Right renal pelvis (tissue), 4 donors: ENCODE measurements at places on chromosomes 2 and 18.

GRCh38 chr2:694906-695510 is 17.8 kb upstream of the TMEM18 start:
- DNase-seq = no peak

GRCh38 chr2:76980067-76980787 is 541.9 kb downstream of the LRRTM4 start:
- DNase-seq = no peak

DNA sequence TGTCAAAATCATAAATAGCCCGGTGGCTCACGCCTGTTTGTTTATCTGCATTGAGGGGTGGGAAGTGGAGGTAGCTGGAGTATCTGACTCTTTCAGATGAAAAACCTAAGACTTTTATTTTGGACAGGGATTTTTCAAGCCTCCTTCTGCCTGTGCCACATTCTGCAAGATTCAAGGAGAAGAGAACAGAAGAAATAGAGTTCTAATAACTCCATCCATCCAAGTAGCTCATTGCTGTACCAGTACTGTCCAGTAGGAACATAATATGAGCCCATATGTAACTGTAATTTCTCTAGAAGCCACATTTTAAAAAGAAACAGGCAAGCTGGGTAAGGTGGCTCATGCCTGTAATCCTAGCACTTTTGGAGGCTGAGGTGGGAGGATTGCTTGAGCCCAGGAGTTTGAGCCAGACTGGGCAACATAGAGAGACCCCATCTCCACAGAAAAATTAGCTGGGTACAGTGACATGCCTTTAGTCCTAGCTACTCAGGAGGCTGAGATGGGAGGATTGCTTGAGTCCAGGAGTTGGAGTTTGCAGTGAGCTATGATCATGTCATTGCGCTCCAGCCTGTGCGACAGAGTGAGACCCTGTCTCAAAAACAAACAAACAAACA is 35.4 kb upstream of the NT5DC4 start:
- DNase-seq = no peak

DNA sequence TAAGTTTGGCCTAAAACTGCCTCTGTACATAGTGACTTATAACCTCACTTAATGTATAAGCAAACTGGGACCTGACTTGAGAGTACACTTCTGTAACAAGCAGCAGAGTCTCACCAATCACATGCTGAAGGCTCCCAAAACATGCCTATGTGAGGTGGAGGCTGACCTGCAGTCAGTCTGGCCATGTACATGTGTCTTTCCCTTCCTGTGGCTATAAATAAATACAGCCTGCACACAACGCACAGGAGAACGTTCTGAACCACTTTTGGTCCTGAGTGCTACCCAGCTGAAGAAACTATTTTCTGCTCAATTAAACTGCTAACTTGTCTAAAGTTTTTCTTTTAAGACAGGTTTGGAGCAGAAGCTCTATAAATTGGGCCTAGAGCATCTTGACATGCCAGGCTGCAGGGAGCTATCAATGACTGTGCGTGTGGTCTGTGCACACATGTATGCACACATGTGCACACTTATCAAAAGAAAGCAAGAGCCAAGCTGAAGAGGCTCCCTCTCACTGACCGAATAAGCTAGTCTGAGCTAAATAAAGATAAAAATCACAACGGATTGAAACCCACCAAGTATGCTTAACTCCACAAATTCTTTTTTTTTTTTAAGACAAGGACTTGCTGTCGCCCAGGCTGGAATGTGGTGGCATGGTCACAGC is 15.0 kb downstream of the RNASEH1 start:
- no peak for DNase-seq

- no peak for DNase-seq
These were observed 2.0 kb upstream of the CHRNG start for GRCh38 chr2:232537499-232537898.

GRCh38 chr2:8000870-8001269 is 681.0 kb upstream of the ID2 start:
- no peak for DNase-seq

- no peak for DNase-seq
These were observed 22.6 kb downstream of the PRELID3A start for GRCh38 chr18:12430137-12430990.

DNA sequence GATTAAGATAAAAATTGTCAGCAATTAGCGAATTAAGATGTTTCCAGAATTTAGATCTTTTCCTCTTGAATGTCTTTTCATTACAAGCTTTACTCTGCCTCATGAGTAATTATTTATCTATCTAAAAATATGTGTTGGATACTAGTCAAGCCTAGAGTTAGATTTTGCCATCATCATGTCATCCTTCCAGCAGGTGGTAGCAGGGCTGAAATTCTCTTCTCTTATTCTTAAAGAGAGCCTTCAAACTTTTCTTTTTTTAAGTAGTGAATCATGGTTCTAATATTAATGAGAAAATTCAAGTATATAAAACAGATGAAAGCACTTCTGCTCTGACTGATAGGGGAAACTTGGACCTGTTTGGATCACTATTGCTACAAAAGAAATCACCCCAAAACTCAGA is 240.7 kb upstream of the EPAS1 start:
- no peak for DNase-seq

DNA sequence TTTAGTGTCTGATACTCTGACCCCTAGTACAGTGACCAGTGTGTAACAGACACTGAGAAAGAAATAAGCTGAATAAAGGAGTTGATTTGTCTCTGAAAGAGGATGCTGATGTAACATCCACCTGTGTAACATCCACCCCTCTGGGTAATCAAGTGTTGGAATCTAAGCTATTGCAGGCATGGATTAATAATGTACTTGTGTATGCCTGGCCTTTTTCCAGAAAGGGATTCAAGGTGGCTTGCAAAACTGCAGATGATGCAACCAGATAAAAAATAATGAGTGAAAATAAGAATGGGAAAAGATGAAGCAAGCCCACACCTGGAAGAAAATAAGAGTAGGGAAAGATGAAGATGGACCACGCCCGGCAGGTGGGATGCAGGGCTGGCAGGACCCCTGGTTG is 48.2 kb upstream of the FOXI3 start:
- DNase-seq = no peak

DNA sequence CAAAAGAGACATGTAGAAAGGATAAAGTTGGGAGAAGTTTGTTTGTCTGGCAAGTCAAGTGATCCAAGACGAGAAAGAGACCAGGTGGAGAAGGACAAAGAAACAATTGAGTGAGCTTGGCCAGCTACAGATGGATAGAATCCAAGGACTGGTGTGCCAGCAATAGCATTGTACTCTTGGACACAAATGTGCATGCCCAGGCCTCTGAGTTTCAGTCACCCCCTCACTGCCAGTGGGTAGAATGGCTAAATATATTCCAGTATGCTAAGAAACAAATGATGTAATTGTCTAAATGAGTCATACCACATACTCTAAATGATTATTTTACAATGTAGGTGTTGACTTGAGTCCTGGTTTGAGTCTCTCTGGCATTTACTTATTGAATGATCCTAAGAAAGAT is 881.3 kb downstream of the LRRTM4 start:
- no peak for DNase-seq

GRCh38 chr2:206452242-206452641 is 8.9 kb downstream of the ADAM23 start:
- DNase-seq = no peak

DNA sequence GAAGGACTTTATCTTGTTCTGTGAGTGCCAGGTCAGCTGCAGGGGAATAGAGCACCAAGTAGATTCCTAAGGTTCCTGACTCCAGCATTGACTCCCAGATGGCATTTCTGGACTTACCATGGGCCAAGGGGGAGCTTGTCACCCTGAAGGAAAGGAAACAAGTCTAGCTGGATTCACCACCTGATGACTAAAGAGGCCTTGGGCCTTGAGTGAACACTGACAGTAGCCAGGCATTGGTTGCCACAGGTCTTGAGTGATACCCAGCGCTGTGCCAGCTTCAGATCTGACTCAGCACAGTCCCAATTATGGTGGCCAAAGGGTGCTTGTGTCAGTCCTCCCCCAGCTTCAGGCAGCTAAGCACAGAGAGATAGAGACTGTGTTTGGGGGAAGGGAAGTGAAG is 40.1 kb upstream of the CAPN13 start:
- no peak for DNase-seq

DNA sequence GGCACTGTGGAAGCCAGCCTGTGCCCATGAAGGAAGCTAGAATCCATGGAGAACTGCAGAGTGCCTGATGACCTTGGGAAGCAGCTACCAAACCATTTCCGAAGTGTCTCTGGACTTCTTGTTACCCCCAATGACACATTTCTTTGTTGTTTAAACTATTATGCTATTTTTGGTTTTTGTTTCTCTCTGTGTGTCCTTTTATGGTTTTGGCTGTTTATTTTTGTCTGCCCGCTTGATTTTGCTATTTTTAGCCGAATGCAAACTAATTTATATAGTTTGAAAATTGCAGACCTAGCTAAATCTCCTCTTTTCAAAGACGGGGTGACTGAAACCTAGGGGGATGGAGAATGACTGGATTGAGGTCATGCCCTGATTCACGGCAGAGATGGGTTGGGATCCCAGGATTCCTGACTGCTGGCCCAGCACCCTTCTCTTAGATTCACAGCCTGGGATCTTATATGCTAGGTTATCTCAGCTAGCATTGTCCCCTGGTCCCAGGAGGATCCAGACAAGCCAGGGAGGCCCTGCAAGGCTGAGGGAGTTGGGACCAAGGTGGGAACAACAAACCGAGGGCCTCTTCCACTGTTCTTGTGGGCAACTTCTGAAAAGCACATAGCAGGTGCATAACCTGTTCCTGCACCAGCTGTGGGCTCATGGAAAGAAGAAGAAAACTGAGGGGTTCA is 116.3 kb upstream of the HAAO start:
- DNase-seq = no peak

DNA sequence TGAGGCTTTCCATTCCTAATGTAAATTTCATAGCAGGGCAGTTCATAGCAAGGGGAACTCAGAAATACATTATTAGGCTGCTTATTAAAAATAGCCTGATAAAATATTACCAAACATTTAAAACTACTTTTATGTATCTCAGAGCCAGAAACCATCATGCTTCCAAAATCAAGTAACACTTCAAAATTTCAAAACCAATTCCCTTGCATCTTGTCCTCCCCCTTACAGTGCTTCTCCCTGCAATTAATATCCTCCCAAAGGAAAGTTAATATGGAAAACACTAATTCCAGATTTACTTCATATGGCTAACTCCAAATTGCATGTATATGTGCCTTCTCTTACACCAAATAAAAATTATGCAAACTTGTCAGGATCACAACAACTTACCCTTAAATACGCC is 6.6 kb downstream of the PLEKHH2 start:
- no peak for DNase-seq

GRCh38 chr18:10659594-10659993 is 133.8 kb downstream of the NAPG start:
- DNase-seq = no peak

DNA sequence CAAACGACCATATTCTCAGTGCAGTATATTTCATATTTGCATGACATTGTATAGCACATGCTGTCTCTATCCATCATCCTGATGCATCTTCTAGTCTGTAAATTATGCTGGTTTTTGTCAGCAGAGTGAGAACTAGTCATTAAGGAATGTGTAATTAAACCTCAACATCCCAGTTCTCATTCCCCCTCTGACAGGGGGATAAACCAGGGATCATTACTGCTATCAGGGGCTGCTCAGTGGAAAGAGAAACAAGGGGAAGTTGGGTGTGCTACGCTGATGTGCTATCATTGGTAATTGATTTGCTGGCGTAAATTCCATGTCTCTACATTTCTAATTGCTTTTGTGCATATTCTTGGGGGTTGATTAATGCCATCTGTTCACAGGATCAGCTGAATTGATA is 7.7 kb downstream of the CNTNAP5 start:
- DNase-seq = no peak

DNA sequence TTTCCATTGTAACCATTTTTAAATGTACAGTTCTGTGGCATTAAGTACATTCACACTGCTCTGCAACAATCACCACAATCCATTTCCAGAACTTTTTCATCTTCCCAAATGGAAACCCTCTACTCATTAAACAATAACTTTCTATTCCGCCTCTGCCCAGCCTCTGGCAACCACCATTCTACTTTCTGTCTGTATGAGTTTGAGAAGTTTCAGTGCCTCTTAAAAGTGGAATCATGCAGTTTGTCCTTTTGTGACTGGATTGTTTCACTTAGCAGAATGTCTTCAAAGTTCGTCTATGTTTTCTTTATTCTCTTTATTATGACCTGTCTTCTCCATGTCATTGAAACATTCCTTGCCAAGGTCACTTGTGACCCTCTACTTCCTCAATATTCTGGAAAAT is 22.0 kb upstream of the PELI1 start:
- no peak for DNase-seq

DNA sequence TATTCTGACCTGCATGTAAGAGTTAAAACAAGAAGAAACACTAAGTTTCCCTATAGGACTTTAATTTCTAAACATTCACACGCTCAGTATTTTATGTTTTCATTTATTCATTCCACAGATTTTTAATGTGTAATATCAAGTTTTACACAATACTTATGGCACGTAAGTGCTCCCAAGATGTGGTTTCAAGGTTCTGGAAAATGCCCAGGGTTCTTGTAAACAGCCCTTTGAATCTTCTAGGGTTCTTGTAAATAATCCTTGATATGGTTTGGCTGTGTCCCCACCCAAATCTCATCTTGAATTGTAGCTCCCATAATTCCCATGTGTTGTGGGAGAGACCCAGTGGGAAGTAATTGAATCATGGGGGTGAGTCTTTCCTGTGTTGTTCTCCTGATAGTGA is 383.0 kb downstream of the TXNL1 start:
- no peak for DNase-seq

- no peak for DNase-seq
These were observed 368.7 kb downstream of the PARD3B start for GRCh38 chr2:204913854-204914464.

GRCh38 chr2:1438972-1439371 is 25.7 kb downstream of the TPO start:
- DNase-seq = no peak

DNA sequence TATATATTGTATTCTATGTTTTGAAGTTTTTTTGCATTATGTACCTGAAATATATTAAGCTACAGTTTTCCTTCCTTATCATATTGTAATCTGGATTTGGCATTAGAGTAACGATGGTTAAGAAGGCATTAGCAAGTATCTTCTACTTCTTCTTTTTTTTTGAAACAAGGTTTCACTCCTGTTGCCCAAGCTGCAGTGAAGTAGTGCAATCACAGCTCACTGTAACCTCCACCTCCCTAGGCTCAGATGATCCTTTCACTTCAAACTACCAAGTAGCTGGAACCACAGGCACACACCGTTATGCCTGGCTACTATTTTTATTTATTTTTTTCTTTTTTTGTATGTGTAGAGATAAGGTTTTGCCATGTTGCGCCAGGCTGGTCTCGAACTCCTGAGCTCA is 201.1 kb downstream of the ZNF804A start:
- DNase-seq = no peak

DNA sequence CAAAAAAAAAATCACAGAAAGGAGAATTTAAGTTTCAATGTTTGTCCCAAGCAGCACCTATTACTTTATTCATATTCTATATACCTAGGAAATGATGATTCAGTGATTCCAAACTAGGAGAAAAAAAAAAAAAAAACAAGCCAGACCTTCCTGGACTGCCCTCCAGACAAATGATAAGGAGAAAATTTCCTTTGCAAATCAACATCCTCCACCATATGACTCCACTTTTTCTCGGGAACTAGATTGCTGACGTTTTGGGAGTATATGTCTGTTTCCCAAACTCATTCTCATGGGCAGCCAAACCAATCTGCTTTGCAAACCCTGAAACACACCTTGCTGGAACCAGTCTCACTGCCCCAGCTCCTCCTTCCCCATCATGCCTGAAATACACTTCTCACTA is 16.8 kb downstream of the AP1S3 start:
- no peak for DNase-seq
